ENCODE measurements at places on chromosomes 11 and 22.
A peak's percentile ranks its signal among the peaks of the same experiment; 100 is the strongest.

- no peak for DNase-seq
Measured at GRCh38 chr11:127130321-127130720, 129.8 kb upstream of the KIRREL3 start.

DNA sequence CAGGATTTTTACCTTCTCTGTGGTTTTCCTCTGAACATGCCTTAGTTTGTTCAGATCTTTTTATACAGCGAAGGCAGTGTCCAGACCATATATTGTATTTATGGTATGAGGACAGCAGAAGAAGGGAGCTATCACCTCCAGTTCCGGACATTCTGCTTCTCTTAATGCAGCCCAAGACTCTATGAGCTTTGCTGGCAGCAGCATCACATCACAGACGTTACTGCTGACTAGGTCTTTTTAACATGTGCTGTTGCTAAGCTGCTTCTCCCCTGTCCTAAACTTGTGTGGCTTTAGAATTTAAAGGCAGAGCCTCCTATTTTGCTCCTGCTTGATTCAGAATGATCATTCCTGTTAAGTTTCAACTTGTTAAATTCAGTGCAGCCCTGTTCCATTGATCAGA lies 13.4 kb downstream of the MICAL2 start:
- DNase-seq: no peak

- DNase-seq: no peak
Measured at GRCh38 chr11:27216270-27217149, 146.5 kb downstream of the CCDC34 start.

DNA sequence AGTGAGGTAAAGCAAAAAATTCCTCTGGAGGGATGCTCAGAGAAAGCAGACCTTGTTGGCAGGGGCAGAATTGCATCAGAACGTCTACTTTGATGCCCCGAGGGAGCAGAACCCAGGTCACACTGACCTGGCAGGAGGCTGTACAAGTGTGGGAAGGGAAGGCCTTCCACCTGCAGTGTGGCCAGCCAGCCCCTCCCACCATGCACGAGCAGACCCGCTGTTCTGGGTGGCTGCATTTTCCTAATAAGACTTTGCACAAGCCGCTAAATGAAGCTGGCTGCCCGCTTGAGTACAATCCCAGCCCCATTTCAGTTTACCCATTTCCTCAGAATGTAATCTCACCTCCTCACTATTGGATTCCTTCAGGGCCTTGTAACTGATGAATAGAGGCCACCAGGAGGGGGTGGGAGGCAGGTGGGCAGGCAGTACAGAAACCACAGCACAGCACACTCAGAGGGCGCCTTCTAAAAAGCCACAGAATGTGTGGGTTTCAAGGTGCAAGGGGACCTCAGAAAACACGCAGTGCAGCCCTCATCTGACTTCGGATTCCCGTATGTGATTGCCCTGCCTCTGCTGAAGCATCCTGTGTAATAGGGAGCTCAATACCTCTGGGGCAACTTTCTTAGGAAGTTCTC lies 316.6 kb downstream of the OPCML start:
- no peak for DNase-seq

DNA sequence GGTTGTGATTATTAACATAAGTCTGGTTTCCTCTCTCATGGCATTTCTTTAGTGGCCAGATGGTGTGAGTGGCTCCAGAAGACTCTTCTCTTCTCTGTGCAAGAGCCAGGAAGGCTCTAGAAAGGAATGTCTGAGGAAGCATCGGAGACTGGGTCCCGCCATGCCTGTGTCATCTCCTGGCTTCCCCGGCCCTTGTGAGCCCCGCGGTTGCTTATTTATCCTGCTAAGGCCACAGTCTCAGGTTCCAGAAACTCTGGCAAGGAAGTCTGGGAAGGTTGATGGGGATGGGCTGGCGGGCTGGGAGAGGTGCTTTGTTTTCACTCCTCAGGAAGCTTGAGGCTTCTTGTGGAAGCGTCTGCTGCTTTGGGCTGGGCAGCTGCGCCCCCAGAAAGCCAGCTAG lies 18.9 kb downstream of the BCR start:
- DNase-seq: no peak

DNA sequence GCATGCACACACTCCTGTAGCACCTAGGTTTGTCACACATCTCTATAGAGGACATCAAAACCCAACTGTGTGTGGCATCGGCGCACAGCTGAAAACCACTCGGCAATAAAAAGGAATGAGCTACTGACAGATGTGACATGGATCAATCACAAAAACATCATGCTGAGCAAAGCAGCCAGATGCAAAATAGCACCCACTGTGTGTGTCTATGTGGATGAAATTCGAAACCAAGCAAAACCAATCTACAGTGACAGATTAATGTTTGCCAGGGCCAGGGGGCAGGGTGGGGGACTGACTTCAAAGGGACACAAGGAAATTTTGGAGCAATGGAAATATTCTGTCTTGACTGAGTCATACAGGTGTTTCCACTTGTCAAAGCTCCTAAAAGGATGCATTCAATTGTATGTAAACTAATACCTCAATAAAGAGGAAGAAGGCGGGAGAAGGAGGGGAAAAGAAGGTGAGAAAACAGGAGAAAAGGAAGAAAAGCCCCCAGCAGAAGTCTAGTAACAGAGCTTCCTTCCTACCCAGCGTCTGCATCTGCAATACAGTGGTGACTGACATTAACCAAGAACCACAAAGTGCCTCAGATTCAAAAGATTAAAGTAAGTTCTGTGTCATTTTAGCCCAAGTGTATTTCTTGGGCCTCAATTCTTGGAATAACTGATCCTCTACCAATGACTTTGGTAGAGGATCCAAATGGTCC lies 49.8 kb downstream of the PACSIN2 start:
- DNase-seq: peak; percentile 61

DNA sequence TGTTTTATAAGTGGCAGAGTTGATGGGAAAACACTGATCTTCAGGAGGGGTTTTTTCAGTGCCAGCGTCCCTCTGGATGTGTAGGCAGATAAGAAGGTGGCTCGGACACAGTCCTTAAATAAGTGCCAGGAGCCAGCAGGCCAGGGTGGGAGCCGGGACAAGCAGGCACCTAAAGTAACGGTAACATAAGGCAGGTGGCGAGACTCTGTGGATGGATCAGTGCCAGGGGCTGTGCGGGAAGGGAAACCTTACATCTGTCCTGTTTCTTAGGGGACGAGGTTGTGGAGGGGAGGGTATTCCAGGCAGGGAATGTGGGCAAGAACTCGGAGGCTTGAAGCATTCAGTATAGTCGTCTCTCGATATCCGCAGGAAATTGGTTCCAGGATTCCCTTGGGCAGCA lies 15.9 kb downstream of the BCR start:
- DNase-seq: no peak

DNA sequence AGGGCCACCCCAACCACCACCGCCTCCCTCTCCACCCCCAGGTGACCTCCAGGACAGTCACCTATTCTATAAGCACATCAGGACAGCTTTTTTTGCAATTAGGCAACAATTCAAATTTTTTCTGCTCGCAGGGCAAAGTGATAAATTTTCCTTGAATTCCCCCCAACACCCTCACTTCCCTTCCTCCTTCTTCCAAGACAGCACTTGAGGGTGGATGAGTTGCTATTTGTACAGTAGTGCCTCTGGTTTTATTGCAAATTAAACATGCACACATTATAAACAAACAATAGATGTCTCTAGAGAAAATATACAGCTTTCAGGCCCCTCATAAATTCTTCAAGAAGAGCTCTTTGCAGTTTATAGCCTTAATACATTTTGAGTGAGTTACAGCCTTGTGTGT lies 80.9 kb upstream of the USP47 start:
- DNase-seq: no peak

DNA sequence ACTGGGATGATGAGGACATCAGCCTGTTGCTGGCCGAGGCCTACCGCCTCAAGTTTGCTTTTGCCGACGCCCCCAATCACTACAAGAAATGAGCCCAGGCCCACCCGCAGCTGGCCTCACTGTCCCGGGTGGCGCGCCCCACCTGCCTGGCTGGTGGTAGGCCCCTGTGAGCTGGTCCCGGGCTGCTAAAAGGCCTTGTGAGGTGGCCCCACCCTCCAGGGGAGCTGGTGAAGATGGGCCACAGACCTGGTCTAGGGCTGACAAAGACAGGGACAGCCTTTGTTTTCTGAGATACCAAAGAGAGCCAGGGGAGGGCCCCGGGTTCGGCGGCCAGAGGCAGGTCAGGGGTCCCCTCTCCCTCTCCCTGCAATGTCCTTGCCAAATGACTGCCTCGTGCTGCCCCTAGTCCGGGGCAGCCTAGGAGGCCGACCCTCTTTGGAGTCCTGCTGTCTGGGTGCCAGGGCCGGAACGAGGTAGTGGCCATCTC lies 411.1 kb downstream of the TBC1D22A start:
- DNase-seq: no peak
